ENCODE measurements at places on chromosomes 12 and 14.

- no peak for DNase-seq
These were observed 120.2 kb downstream of the DAAM1 start for GRCh38 chr14:59308673-59309072.

DNA sequence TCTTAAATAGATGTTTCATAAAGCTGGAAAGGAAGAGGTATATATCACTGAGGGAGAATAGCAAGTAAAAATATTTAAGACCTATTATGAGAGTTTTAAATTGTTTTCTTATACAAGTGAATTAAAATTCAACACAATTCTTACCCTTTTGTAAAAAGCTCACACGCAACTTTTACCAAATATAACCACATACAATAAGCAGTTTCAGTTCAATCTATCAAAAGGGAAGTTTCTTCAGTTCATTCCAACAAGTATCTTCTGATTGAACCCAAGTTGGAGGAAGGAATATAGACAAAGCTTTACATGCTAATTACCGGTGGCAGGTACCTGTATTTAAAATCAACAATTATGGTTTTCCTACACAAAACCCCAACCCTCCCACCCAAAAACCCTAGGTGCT lies 41.1 kb downstream of the GTF2A1 start:
- DNase-seq: no peak

DNA sequence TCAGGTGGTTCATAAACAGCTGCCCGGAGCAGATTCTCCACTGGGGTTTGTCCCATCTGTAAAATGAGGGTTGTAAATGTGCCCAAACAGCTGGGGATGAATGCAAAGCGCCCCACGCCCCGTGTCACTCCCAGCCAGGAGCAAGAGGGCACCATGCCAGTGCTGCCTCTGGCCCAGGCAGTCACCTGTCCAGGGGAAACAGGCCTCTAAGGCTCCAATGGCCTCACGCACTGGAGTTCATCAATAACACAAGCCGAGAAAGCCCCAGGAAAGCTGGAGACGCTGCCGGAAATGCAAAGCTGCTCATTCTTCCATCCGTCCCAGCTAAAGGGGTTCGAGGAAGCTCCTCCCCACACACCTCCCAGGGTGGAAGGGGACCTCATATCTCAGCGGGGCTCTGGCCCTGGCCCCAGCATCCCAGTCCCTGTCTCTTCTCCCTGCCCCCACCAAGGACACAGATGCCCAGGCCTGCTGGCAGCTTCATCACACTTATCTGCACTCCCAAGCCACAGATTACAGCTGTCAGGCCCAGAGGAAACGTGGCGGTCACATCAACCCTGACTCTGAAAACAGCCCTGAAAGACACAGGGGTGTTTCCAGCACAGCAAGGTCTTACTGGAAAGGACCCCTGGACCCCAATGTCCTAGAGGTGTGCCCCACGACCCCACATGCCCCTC lies 21.5 kb downstream of the SCARB1 start:
- DNase-seq: no peak

DNA sequence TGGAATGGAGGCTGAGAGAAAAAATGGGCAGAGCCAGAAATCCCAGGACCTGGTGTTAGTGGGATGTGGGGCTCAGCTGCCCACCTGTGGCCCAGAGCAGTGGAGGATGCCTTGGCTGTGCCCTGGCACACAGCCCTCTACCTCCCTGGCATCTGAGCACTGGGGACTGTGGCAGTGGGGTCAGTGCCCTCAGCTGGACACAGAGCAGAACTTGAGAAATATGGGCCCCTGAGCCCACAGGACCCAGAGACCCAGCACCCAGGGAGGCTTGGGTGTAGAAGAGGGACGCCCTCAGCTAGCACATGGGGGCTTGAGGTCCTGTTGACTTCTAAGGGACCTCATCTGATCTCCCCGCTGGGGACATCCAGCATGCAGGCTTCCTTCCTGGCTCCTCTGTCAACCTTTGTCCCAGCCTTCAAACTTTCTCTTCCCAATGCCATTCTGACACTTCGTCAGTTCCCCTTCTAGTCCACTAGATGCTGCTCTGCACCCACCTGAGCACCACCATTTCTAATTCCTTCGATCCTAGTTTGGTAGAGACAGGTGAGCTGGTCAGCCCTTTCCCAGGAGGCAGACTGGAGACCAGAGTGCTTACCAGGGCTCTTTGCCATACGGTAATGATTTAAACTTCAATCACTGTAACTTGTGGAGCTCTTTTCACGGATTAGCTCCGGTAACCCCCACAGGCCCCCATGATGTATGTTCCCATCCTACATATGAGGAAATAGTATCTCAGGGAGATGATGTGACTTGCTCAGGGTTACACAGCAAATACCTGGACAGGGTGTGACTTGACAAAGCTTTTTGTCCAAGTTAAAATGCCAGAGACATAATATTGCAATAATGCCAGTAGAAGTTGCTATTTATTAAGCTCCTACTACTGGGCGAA lies 143.7 kb downstream of the ASCL4 start:
- no peak for DNase-seq

- no peak for DNase-seq
These were observed 1006.0 kb upstream of the USP15 start for GRCh38 chr12:61254225-61254624.

DNA sequence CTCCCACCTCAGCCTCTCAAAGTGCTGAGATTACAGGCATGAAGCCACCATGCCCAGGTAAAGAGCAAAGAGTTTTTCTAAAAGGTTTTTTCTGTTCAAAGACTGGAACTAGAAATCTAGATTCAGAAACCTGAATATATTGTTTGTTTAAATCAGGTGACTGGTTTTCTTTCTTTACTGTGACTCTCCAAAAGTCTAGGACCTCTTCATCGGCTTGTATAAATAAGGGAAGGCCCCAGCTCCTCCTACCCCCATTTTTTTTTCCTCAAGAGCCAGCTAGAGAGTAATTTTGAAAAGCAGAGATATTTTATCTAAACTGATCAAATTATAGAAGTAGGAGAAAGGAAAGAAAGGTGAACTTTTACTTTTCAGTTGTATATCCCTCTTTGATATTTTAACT lies 48.0 kb downstream of the TMEM116 start:
- no peak for DNase-seq

DNA sequence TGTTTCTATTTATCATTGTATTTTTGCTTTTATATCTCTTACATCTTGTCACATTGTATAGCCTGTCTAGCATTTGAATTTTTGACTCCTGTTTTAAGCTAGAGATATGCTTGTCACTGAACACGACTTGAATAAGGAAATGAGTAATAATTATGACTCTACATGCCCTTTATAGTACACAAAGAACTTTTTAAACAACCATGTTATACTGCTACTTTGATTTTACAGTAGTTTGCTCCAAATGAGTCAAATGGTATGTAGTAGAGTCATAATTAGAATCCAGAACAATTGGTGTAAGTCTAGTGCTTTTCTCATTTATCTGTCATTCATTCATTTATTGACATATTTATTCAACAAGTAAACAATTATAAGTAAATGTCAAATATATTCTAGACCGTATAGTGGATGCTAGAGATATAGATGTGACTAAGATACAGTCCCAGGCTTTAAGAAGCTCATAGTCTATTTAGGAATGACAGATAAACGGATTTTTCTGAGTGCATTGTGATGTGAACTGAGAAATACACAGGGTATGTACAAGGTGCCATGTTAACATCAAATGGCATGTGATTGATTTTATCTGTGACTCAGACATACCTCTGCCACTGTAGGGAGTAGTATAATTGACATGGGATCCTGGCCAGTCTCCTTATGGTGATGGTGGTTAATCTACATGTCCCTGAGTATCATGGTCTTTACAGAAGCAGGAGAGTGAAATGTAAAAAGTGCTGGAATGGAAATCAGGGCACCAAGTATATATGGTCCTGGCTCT lies 799.7 kb downstream of the DIO2 start:
- no peak for DNase-seq

- no peak for DNase-seq
These were observed 69.5 kb upstream of the SLC24A4 start for GRCh38 chr14:92253381-92253894.

- no peak for DNase-seq
These were observed 3.1 kb downstream of the MAP3K12 start for GRCh38 chr12:53495903-53496751.

GRCh38 chr12:54352022-54352531 lies 12.2 kb downstream of the GPR84 start:
- DNase-seq: no peak

DNA sequence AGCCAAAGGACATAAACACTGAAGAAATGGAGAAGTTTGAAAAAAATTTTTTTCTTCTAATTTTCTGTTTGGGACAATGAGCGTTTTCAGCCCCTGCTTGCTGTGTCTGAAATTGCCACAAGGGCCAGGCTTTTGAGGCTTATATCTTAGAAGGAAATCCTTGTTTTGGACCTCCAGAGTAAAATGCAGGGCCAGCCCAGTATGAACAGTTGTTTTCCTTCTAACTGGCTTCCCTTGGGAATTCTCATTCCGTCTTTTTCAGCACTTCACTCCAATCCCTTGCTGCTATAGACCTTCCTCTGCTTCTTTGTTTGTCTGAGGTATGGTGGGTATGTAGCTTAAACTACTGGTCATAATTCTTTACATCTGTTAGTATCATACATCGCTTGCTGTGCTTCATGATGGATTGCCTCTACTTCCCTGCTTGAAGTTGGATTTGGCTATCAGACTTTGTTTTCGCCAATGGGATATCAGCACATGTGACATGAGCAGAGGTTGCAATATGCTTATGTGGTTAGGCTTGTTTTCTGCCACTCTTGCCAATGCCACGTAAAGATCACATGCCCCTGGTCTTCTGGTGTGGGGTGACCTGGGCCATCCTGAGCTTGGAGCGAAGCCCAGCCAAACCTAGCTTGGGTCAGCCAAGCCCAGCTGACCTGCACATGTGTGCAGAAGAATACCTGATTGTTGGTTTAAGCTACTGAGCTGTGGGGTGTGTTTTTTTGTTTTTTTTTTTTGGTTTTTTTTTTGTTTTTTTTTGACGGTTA lies 64.7 kb downstream of the AVPR1A start:
- DNase-seq: no peak

DNA sequence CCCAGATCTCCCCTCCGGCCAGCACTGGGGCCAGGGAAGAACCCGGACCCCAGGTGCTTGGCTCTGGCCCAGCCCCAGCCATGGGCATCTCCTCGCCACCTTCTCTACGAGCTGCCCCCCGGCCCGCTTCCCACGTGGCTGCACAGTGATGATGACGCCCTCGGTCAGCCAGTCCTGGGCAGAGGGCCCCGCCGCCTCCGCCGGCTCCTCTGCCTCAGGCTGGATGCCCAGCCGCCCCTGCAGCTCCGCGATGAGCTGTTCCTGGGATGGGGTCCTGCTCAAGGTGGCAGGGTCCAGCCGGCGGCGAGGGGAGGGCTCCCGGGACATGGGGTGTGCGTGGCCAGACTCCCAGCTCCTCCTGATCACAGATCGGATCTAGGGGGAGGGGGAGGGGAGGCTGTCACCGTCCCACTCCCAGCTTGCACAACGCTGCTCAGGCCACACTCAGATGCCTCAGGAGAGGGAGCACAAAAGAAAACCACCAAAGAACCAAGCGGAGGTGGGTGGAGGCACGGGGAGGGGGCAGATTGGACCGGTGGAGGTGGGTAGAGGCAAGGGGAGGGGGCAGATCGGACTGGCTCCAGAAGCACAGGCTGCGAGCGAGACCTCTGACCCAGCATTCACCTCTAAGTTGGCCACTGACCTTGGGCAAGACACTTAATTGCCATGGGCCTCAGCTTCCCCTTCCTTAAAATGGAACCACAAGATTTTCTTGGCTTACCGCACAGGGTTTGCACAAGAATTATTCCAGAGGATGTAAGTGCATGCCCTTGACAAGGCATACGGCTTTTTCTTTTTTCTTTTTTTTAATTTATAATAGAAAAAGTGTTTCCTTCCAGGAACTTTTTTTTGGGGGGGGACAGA lies 16.1 kb upstream of the RPLP0 start:
- no peak for DNase-seq

DNA sequence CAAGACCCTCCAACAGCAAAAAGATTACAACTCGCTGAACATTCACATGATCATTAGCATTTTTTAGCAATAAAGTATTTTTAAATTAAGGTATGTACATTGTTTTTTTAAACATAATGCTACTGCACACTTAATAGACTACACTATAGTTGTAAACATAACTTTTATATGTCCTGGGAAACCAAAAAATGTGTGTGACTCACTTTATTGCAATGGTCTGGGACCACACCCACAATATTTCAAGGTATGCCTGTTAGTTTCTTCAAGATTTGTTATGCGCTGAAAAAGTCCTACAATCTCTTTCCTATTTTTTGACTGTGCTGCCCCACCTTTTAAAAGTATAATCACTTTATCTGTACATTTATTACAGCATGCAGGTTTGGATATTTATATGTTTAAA lies 30.4 kb upstream of the PCNX4 start:
- DNase-seq: no peak

- DNase-seq: no peak
These were observed 66.1 kb upstream of the CRY1 start for GRCh38 chr12:107159384-107159900.
